CD8-positive, alpha-beta T cell (primary cell): ENCODE measurements at places on chromosomes 1 and 21.

GRCh38 chr1:26779098-26779668 is 8.6 kb upstream of the PIGV start:
- DNase-seq = no peak

GRCh38 chr1:90394247-90394646 is 322.9 kb downstream of the BARHL2 start:
- no peak for DNase-seq

DNA sequence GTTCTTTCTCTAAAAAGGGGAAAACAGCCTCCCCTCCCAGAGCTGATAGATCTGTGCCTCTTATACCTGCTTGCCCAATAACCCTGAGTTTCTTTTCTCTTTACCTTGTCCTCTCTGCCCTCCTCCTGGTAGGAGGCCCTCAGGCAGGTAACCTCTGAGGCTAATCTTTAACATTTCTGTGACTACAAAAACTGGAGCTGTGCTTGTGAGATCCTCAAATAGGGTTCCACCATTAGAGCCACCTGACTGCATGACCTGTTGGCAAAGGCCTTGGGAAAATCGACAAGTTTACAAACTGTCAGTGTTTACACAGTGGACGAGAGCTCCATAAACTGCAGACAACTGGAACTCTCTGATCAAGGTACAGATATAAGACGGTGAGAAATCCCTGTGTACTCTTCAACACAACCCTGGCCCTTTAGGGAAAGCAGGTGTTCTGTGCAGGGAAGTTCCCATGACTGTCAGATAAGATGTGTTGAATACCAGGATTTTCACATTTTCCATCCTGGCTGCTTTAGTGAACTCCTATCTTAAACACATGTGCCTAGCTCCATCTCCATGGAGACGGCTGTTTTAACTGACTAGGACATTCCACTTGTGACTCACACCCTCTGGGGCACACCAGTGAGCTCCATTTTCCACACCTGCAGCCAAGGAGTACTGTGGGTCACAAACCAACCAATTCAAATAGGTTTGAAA is 38.3 kb downstream of the ECE1 start:
- DNase-seq = no peak

DNA sequence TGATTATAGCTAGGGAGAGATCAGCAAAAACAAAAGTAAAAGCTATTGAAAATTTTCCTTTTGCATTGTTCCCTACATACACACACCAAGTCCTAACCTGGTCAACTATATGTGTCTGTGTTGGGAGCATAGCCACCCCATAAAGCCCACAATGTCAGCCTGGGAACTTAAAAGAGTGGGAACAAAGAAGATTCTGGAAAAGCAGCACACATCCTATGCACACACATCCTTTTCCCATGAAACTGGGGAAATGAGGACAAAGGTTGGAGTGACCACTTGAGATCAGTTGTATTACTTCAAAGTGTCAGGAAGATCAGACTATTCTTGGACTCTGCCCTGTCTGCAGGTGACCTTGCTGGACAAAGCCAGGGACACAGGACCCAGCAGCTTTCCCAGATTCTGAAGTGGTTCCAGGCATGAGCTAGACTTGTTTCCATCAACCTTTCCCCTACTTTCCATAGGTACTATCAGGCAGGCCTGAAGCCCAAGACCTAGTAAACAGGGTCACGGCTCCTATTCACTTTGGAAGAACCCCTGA is 15.9 kb downstream of the TXNIP start:
- DNase-seq = no peak

GRCh38 chr1:12552111-12552888 is 65.7 kb downstream of the DHRS3 start:
- no peak for DNase-seq

GRCh38 chr1:175904808-175905207 is 161.4 kb upstream of the TNR start:
- DNase-seq = no peak

DNA sequence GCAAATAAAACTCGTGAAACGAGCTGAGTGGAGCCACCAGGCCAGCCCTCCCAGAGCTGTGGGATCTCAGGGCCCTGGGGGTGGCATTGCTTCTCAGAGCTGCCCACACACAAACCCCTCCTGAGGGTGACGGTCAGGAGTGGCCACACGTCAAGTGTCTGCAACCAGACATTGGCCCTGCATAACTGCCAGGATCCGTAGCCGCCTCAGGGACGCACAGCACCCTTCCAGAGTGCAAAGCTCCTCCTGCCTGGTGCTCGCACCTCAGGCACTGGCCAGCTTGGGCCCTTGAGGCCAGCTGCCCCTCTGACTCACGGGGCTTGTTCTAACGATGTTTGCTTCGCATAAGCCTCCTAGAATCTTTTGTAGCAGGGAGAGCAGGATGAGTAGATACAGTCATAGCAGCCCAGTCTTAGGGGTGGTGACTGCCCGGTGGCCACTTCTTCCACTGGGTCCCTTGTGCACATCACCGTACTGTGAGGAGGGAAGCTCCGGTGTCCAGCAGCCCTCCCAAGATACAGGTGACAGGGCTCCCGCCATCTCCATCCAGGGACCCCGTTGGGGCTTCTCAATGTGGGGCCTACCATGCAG is 5.0 kb downstream of the WNT3A start:
- DNase-seq = no peak

DNA sequence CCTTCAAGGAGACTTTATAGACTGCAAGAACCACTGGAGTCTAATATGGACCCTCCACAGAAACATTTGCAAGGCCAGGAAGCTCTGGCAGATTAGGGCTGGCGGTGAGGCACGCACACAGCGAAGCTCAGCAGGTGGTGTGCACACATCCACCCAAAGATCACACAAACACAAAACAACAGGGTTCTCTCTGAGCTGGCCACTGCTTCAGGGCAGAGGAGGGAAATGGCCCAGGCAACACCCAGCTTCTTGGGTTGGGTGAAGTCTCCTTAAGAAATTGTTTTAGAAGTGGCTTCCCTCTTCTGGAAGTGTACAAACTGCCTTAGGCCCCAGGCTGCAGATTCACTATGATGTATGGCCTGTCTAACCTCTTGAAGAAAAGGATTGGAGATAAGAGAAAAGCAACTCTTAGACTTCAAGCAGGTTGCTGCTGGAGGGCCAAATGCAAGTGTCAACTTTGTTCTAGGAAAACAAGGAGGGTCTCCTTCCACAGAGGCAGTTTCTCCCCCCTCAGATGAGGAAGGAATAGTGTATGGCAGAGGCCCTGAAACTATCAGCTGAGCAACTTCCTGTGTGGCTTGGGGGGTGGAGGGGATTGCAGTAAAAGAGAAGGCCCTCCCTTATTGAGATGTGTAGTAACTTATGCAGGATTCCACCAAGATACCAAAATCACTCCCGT is 2.0 kb downstream of the RCSD1 start:
- DNase-seq = peak; percentile 69

- no peak for DNase-seq
Measured at GRCh38 chr1:155850345-155850744, 6.7 kb downstream of the GON4L start.

- DNase-seq = no peak
Measured at GRCh38 chr21:32549440-32549839, 35.9 kb downstream of the TCP10L start.

GRCh38 chr21:44628707-44629391 is 2.0 kb downstream of the KRTAP10-9 start:
- DNase-seq = no peak

GRCh38 chr1:77288275-77288674 is 6.5 kb downstream of the AK5 start:
- no peak for DNase-seq

GRCh38 chr1:208709981-208710380 is 465.8 kb upstream of the PLXNA2 start:
- no peak for DNase-seq

DNA sequence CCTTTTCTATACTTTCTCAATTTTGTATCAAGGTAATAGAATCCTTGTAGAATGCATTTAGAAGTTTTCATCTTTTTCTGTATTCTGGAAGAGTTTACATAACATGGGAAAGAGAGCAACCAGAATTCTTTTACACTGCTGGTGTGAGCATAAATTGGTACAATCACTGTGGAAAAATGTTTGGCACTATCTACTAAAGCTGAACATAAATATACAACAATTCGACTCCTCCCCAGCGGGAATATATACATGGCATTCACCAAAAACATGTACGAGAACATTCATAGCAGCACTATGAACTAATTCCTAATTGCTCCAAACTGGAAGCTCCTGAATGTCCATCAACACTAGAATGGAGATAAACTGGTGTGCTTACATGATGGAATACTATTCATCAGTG is 1.8 kb upstream of the ACBD6 start:
- no peak for DNase-seq

DNA sequence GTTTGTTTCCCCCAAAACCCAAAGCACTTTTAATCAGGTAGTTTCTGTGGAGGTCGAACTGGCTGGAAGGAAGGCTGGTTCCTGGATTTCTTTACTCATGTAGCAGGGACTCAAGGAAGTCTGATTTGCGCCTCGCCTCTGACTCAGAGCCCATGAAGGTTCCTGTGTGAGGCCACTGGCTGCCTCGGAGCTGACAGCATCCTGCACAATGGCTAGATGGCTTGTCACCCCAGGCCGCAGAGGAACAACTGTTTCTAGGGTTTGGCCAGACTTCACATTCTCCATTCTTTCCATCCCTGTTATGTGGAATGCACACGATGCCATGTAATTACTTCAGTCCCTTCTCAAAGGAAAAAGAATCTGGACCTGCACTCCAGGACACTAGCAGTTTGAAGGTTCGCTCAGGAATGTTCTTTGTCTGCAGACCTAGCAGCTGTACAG is 39.1 kb upstream of the PRSS38 start:
- peak; percentile 36 for DNase-seq

DNA sequence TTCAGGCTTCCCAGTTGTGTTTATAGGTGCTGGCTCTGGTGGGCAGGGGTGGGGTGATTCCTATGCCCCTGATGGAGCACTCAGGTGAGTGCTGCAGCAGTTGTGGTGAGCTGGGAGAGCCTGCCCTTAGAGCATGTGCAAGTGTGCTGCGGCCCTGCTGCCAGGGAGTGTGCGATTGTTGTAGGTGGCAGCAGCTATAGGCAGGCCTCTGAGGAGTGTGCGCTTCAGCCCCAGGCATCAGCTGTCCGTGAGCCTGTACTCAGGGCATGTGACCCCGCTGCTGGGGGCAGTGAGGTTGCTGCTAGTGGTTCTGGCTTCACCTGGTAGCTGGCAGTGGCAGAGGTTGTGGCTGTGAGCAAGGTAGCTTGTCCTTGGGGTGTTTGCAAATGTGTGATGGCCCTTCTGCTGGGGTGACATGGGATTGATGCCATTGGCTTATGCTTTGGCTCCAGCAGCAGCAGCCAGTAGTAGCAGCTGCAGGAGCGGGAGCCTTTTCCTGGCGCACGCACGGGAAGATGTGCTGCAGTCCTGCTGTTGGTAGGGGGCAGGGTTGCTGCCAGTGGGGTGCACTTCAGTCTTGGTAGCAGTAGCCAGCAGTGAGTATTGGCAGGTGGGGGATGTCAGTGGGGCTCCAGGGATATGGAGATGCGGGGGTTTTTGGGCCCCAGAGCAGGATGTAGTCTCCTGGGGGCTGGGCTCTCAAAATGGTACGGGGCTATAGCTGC is 37.7 kb downstream of the SYCP1 start:
- DNase-seq = no peak

DNA sequence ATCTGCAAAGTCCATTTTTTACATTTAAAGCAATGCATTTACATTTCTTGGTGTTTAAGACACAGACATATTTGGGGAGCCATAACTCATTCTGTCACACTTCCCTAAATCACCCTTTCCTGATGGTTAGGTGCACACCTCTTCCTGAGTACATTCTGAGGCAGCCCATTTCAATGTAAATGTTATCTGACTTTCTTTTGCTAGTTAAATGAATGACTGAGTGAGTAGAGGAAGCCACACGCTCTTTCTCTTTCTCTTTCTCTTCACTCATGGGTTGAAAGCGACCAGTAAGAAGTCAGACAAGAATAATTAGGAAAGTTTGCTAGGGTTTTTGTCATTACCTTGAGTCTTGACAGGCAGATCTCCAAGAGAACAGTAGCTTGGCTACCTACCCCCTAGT is 143.1 kb downstream of the S1PR1 start:
- no peak for DNase-seq

GRCh38 chr1:53132176-53132575 is 10.3 kb downstream of the SLC1A7 start:
- DNase-seq = no peak

GRCh38 chr1:33713058-33713877 is 150.6 kb upstream of the HMGB4 start:
- no peak for DNase-seq
